GOT3 (cell line): ENCODE measurements at places on chromosomes 11 and 22.
A peak's percentile ranks its signal among the peaks of the same experiment; 100 is the strongest.

GRCh38 chr11:96273507-96273906 is 69.5 kb downstream of the MAML2 start:
- no peak for DNase-seq

GRCh38 chr11:5605849-5606248 is 9.4 kb downstream of the TRIM6 start:
- no peak for DNase-seq

- no peak for DNase-seq
Observed at GRCh38 chr11:38173676-38174075, 1575.6 kb upstream of the RAG2 start.

- no peak for DNase-seq
Observed at GRCh38 chr11:46729110-46730027, 10.4 kb downstream of the F2 start.

DNA sequence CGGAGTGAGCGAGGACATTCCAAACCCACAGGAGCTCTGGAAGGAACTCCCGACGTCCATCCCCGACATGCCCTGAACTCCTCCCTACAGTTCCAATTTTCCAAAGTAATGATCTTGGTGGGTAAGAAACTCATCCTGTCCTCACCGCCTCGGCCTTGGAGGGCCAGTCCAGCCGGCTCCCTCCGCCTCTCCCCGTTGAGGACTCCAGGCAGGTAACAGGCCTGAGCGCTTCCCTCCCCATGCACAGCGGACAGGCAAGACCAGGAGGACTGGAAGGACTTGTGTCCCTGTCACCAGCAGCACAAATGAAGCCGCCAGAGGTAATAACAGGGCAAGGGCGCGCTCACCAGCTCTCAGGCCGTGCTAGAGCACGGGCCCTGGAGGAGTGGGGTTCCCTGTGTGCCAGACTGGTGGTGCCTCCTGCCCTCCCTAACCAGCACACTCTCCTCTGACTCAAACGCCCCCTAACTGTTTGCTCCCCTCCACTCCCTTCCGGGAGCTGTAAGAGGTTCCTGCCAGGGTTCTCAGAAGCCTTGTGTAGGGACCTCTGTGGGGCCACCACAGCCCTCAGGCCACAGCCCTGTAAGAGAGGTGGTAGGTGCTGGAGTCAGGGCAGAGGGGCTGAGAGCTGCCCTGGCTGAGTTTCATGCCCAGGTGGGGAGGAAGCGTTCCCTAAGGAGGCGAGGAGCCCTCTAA is 17.1 kb downstream of the OVOL1 start:
- DNase-seq = no peak

DNA sequence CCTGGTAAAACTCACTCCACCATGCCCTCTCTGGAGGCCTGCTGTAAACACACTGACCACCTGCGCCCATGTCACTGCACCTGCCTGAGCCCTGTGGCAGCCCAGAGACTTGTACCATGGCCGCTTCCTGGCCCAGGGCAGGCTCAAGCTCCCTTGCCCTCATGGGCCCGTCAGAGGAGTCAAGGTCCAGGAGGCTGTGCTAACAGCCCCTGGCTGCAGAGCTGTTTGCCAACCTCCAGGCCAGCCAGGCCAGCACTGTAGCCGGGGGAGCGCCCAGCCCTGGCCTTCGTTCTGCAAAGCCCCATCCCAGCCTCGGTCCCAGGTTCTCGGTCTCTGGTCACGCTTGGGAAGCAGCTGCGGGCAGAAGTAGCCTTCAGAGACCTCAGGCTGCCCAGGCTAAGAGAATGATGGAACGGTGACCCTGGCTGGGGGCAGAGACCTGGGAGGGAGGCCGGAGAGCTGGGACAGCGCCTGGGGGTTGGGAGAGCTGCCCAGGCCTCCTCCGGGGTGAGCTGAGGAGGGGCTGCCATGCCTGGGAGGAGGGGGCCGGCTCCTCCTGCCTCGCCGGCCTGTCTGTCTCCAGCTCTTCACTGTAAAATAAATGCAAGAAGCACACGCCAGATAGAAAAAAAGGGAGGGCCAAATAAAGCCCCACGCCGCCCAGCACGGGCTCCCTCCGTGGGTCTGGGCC is 11.9 kb upstream of the TCF20 start:
- no peak for DNase-seq

DNA sequence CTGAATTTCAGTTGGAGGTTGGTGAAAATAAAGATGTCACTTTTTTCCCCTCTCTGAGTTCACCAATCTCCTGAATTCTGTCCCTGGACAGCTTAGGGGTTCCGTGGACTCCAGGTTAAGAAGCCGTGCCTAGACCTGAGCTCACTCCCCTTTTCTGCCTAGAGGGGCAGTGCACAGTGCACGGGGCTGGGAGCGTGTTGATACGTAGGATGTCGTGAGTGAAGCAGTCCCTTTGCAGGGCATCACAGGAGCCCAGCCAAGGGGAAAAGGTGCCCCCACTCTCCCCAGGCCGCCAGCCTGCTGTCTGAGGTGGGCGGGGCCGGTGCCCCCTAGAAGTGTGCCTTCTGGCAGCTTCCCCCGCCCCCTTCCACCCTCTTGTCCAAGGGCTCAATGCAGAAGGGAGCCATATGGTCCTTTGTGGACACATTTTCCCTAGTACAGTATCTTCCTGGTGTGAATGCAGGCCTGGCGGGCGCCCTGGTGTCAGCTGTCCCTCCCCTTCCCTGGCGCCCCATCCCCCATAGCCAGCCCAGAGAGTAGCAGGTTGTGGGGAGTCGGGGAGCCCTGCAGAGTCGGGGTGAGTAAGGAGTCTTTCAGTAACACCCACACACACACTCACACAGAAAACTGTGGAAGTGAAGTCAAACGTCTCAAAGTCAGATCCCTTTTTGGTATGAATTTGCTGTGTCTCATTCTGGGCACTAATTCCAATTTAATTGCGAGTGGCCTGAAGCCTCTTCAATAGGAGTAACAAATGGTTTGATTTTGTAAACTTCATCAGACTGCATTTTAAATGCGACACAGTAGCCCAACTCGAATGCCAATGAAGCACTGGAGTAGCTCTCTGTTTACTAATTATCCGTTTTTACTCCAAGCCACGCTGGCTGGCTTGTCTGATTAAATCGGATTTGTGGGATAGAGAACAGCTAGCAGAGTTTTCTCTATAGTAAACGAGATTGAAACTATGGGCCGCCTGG is 67.5 kb upstream of the NNMT start:
- DNase-seq = no peak

DNA sequence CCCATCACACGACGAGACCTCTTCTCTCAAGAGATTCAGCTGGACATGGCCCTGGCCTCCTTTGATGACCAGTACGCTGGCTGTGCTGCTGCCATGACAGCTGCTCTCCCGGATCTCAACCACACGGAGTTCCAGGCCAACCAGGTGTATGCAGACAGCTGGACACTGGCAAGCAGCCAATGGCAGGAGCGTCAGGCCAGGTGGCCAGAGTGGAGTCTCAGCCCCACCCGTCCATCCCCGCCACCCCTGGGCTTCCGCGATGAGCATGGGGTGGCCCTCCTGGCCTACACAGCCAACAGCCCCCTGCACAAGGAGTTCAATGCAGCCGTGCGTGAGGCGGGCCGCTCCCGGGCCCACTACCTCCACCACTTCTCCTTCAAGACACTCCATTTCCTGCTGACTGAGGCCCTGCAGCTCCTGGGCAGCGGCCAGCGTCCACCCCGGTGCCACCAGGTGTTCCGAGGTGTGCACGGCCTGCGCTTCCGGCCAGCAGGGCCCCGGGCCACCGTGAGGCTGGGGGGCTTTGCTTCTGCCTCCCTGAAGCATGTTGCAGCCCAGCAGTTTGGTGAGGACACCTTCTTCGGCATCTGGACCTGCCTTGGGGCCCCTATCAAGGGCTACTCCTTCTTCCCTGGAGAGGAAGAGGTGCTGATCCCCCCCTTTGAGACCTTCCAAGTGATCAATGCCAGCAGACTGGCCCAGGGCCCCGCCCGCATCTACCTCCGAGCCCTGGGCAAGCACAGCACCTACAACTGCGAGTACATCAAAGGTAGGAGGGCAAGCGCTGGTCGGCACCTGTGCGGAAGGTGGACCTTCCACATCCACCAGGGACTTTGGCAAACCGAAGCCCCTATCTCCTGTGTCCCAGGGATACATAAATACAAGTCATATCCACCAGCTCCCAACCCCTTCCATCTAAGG is 11.3 kb downstream of the CHRNA10 start:
- no peak for DNase-seq

DNA sequence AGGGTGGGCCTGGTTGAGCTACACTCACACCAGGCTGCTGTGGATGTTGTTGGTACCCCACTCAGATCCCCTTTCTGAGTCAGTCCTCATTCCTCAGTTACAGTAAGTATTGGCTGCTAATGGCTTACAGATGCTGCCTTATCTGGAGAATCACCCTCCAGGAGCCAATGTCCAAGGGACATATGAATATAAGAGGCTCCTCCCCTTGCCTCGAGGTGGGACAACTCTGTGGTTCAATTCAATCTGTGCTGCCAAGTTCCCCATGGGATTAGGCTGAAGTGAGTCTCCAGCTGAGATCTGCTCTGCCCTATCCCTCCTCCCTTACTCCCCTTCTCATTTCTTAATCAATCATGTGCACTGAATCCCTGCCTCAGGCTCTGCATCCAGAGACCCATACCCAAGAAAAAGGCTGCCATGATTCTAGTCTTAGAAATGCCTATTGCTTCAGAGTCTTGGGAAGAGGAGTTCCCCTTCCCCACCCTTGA is 168.8 kb upstream of the SYT13 start:
- DNase-seq = no peak

DNA sequence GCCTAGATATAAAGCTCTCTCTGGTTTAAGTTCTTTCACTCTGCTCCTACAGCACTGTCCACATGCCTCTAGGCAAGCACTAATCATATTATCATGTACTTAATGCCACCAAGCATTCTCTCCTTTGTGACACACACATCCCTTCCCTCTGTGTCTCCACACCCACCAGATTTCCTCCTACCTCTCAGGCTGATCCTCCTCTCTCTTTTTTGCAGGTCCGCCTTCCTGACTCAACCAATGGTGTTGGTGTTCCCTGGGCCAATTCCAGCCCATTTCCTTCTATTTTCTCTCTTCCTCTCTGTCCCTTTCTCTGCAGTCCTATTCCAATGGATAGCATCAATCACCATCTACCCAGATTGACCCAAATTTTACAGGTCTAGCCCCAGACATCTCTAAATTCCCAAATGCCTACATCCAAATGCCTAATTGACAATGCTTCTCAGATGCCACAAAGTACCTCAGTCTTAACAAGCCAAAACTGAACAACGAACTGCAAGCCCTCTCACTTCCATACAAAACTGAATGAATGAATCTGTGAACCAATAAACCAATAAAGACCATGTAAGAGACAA is 504 bp upstream of the ZNF215 start:
- DNase-seq = no peak

DNA sequence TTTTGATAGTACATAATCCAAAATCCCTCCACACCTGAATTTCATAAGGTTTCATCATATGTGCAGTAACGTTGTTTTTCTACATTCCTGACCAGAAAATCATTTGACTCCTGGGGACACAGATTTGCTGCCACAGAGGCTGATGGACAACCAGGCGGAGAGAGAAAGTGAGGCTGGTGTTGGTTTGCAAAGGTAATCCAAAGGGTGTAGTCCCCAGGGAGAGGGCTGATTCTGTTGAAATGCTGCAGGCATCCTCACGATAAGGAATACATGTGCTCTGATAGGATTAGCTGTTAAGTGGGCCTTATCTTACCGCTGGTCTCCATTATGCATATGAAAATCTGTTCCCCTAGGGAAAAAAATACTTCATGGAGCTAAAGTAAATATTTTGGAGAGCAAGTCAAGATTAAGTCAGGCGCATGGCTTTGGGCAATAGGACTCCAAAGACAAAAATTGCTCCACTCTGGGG is 8.1 kb downstream of the APOL6 start:
- no peak for DNase-seq

GRCh38 chr11:27700351-27701301 is at the start of gene BDNF:
Gene BDNF, minus strand, starts transcription at chr11:27700455. Its CDS starts 41,891 bp downstream, at chr11:27658564.
- DNase-seq = peak; percentile 48

DNA sequence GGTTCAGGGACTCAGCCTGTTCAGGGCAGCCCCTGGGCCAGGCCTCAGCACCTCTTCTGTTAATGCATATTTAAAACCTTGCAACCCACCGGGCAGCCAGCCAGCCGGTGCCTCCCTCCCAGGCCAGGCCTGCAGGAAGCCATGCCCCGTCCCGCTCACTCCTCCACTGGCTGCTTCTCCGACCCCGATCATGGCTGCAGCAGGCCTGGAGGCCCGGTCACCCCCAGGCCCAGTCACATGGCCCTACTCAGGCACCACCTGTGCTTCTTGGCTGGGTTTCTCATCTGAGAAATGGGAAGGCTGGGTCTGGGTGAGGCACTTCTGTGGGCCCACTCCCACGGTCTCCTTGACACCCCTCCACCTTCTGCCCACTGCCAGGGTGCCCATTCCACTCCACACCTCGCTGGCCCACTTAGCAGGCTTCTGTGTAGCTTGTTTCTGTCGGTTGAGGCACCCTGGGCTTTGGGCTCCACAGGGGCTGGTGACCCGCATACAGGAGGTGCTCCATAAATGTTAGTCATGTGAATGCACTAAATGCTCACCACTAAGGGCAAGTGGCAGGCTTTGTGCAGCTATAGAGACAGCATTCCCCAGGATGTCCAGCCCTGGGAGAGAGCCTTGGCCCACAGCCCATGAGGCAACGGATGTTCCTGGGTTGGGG is 11.4 kb downstream of the RTN4R start:
- DNase-seq = no peak

DNA sequence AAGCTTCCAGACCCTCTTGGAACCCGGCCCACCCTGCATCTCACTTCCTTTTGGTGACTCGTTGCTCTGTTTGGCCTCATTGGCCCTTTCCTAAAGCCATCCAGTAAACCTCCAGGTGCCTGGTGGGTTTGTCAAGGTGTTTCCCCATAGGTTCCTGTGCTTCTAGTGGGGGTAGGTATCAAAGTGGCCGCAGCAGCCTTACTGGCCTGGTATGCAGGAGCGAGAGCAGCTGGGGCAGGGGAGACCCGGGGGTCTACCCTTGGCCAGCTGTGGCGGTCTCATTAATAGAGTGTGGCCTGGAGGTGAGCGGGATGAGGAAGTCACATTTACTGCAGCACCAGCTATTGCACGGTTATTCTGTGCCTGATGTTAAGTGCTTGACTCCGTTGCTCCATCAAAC is 4.1 kb downstream of the APOA4 start:
- DNase-seq = no peak
